ENCODE measurements at places on chromosomes 11 and 22. TPM values are rescaled to one million over a fixed set of nuclear protein-coding genes. Genes with fewer than 3 reads are reported as not detected.

Gene KRTAP5-1
- not detected for total RNA-seq

Gene PRR33
- total RNA-seq = 0.07 TPM

Gene IL10RA
- 117 TPM for total RNA-seq

Gene LUZP2
- total RNA-seq = not detected

Gene NECTIN1
- total RNA-seq = 2.0 TPM

Gene ZDHHC5
- total RNA-seq = 56.8 TPM

Gene KLHDC7B
- total RNA-seq = 7.7 TPM

Gene EPS8L2
- total RNA-seq = 12.6 TPM

Gene TUT1
- total RNA-seq = 34.2 TPM

Gene TTC38
- 9.4 TPM for total RNA-seq

Gene FOLR2
- not detected for total RNA-seq
